Smooth muscle cell of bladder (primary cell): ENCODE measurements at places on chromosomes 13 and 19. TPM values are rescaled to one million over a fixed set of nuclear protein-coding genes. Genes with fewer than 3 reads are reported as not detected.

The SYT3 gene
- total RNA-seq, result 0.09 TPM in 1 of 2 replicates, not detected in the other

The RFPL4A gene
- not detected in 2 replicates for total RNA-seq

The TEX101 gene
- not detected in 2 replicates for total RNA-seq

The NPAS1 gene
- total RNA-seq, result 0.28 and 0.74 TPM in 2 replicates

The KLK14 gene
- total RNA-seq, result not detected in 2 replicates

The CEACAM4 gene
- not detected in 2 replicates for total RNA-seq

The DHDH gene
- 0.14 and 0.18 TPM in 2 replicates for total RNA-seq

The OR4F17 gene
- total RNA-seq, result under 0.01 TPM in 1 of 2 replicates, not detected in the other

The NECTIN2 gene
- 57.8 and 61.3 TPM in 2 replicates for total RNA-seq

The FAM216B gene
- total RNA-seq, result 0.09 and 0.14 TPM in 2 replicates
